ENCODE measurements at places on chromosomes 5 and 9. TPM values are rescaled to one million over a fixed set of nuclear protein-coding genes. Genes with fewer than 3 reads are reported as not detected.

Gene SCGB3A1
- not detected for total RNA-seq

Gene TAF9
- total RNA-seq, result 134 TPM

Gene OSMR
- total RNA-seq, result 51.6 TPM

Gene NDUFS4
- 115 TPM for total RNA-seq

Gene CARD9
- 1.5 TPM for total RNA-seq
